Pons (tissue), 1 donor: ENCODE measurements at places on chromosomes 4 and X.

DNA sequence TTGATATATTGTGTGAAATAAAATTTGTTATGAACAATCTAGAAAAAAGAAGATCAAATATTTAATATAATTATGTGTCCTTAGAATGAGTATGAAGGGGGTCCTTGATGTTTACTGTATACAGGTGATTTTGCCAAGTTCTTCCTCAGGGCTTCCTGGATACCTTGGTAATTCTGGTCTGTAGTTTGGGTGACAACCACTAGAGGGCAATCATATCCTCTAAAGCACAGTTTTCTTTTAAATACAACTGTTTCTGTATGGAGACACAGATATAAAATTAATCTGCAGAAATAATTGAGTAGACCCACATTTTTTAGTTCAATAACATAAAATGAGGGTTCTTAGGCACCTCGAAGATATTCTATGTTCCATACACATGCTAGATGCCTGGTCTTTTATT is 157.7 kb downstream of the SPANXN1 start:
- peak; percentile 24 for DNase-seq

DNA sequence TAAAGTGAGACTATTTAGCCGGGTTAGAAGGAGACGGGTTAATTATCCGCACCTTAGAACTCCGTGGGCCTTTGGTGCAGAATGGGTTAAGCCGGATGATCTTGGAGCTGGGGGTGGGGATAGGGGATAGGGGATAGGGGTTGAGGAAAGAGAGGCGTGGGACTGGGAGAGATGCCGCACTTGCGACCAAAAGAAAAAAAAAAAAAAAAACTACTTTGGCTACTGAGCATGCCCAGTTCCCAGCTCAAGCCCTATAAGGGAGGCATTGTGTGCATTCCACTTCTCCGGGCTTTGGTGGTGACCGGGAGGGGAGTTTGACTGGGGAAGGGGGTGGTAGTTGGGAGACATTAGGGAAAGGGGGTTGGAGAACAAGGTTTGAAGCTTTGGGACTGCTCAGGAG is at the start of gene SLITRK4:
SLITRK4 (minus strand) TSS at position 187 of the 400 bp plus-strand sequence. CDS start 4,993 bp downstream, outside the sequence.
- DNase-seq, result peak; percentile 30

- DNase-seq, result no peak
These were observed 225.2 kb upstream of the PGRMC2 start for GRCh38 chr4:128512767-128513322.

- peak; percentile 93 for DNase-seq
These were observed at the start of gene PCDH18 for GRCh38 chr4:137531986-137532868. Gene PCDH18, minus strand, starts transcription at chr4:137532494. Its CDS starts 406 bp downstream, at chr4:137532088.

GRCh38 chr4:123396307-123397143 is at the start of gene SPRY1:
Gene SPRY1, plus strand, starts transcription at chr4:123396795. Its CDS starts 4,797 bp downstream, at chr4:123401592.
- DNase-seq, result peak; percentile 88

- DNase-seq, result no peak
These were observed 77.7 kb downstream of the OPHN1 start for GRCh38 chrX:68355629-68355920.

GRCh38 chrX:39491548-39492297 is 606.0 kb downstream of the BCOR start:
- DNase-seq, result peak; percentile 8

DNA sequence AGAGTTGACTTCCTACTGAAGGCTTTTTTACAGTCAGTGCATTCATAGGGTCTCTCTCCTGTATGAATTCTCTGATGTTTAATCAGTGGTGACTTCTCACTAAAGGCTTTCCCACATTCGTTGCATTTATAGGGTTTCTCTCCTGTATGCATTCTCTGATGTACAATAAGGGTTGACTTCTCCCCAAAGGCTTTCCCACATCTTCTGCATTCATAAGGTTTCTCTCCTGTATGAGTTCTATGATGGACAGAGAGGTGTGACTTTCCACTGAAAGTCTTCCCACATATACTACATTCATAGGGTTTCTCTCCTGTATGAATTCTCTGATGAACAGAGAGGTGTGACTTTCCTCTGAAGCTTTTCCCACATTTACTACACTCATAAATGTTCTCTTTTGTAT is 45.2 kb downstream of the ZNF674 start:
- DNase-seq, result no peak

DNA sequence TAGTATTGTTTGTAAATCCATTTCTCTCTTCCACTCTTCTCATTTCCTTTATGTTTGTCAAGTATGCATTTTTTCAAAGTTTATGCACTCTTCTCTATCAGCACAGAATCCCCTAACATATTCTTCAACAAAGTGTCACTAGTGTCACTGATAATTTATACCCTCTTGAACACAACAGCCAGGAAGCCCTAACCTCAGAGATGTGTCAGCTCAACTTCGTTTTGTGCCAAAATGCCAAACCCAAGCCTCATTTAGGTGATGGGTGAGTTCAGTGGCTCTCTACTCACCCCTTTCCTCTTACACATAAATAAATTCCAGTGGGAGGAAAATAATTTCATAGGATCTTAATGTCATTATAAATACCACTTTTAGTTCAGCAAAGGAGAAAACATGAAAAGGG is 22.4 kb upstream of the P2RY10 start:
- no peak for DNase-seq

GRCh38 chr4:74397748-74398426 is 32.9 kb downstream of the EREG start:
- DNase-seq, result peak; percentile 10

- no peak for DNase-seq
These were observed 61.3 kb upstream of the SCOC start for GRCh38 chr4:140312100-140312499.

DNA sequence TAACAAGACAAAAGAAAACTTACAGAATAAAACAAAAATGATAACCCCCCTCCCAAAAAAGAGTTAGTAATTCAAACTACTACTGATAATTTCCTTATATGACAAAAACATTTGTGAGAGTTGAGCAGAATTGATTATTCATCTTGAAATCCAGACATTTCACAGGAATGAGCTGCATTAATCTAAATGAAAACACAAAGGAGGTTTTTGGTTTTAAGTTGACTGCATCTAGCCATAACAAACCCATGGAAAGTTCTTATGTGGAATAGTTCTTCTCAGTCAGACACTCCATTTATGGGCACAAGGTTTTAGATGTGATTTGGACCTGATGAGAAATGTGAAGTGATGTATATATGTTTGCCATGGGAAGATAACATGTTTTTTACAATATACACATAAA is 95.4 kb downstream of the VCX2 start:
- no peak for DNase-seq

- DNase-seq, result no peak
These were observed 271.5 kb downstream of the NR3C2 start for GRCh38 chr4:148170408-148171365.

DNA sequence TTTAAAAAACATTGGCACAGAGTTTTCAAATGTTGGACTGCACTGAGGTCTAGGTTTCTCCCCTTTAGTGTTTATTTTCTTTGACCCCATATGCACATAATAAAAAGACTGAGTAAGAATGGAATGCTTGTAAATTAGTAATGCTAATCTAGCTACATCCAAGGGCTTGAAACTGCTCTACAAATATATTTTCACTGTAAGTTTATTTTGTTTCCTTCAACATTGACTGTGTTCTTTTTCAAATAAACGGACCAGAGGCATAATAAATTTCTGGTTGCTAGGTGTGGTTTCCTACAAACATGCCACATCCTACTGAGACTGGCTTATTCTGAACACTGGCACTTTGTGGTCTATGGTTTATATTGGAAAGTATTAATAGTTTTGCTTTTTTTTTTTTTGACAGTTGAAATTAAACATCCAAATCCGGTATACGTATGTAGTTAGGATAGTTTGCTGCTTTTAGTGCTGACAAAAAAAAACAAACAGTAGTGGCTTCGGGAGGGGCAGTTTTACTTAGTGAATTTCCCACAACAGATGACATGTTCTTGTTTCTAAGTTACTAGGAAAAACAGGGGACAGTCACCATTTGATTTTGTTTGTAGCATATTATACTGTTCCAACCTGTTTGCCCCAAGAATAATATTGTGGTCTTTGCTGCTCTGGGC is 13.2 kb downstream of the CA5B start:
- no peak for DNase-seq
